Pancreas (tissue), 10 donors: ENCODE measurements at places on chromosomes 3 and 15.

DNA sequence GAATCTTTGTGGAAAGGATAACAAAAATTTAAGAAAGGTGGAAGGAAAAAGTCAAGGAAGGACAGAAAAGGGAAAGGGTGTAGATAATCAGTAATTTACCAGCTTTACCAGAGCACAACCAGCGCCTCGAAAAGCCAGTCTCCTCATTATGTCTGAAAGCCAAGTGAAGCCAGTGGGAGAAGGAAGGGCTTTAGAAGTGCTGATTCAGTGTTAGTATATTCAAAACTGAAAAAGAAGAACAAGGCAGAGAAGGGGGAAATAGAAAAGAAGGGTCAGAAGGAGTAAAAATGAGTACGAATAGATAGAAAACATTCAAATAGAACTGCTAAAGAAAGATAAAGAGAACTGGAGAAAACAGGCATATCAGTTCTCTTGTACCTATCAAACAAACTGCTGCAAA, 4.1 kb downstream of the PBRM1 start:
- DNase-seq, result no peak

DNA sequence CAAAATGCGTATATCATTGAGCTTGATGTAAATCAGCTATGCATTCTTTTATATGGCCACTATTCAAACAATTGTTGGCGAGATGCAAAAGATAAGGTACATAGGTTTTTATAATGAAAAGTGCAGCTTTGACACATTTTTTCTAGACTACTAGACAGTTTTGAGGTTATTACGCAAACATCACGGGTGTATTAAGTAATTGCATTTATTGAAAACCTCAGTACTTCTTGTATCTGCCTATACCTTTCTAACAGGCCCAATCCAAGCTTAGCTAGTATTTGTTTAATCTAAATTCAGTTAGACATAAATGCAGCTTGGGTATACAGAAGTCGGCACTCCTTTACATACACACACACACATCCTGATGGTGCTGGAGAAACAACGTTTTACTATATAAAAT, 2.7 kb downstream of the SPESP1 start:
- DNase-seq, result no peak

DNA sequence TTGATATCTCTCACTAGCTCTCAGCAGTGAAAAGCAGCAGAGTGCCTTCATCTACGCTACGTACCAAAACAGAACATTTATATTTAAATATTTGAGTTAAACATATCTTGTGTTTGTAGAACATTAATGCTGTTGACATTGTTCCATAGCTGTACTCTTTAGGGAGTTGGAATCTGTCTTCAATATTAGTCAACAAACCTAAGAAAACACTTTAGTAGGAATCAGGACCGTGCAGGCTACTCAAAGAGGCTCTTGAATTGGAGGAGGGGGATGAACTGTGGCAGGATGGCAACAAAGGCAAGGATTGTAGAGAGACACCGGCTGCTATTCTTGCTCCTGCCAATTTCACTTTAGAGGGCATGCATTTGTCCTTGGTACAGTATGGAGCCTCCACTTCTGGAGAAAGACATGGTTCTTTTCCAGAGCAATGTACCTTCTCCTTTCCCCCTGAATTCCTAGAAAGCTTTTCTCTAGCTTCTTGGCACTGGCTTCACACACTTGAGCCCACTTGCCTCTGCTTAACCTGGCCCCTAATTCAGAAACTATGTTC, 265.9 kb downstream of the CD47 start:
- DNase-seq, result no peak

GRCh38 chr3:134933997-134934396, 138.9 kb downstream of the EPHB1 start:
- DNase-seq, result no peak

- no peak for DNase-seq
Measured at GRCh38 chr15:77489647-77490046, 69.0 kb downstream of the HMG20A start.

DNA sequence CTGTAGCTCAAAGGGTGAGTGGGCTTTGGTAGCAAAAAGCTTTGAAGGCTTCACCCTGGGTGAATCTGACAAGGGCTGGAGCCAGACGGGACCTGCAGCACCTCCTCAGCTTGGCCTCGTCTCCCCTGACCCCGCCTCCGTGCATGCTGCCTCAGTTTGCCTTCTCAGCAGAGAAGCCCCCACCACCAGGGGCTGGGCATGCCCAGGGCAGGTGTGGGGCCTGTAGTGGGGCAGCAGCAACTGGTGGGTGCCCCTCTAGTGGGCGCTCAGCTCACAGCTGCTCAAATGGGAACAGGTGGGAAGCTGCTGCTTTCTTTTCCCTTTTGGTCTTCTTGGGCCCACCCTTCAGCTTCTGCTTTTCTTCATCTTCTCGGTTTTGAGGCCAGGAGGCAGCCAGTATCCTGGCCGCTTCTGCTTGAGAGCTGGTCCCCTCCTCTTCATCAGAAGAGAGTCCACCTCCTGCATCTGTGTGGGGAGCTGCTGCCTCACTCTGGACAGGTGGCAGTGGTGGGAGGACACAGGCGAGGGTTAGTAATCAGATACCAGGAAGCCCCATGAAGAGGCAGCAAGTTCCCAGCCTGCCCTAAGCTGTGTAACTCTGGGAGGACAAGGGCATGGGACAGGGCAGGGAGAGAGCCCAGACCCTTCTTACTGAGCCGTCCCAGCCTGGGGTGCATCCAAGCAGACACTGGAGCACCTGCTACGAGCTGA, 21.0 kb downstream of the TMEM43 start:
- no peak for DNase-seq

GRCh38 chr15:32096916-32097617, 66.8 kb downstream of the CHRNA7 start:
- no peak for DNase-seq

GRCh38 chr3:120429921-120430361, 20.9 kb downstream of the FSTL1 start:
- no peak for DNase-seq

- no peak for DNase-seq
Measured at GRCh38 chr3:109275702-109276293, 40.5 kb downstream of the DPPA2 start.

DNA sequence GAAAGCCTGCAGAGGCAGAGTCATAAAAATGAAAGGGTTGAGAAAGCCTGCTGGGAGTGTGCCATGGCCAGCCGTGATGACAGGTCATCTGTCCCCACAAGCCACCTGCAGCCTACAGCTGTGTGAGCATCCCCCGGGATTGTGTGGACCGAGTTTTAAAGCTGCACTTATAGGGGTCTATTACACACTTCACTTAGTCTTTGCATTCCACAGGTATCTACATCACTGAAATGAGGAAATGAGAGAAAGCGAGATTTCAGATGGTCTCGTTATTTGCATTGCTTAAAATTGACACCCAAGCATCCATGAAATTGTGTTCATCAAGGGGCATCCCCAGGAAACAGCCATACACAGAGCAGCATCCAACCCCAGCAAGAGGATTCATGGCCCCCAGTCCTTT, 137.6 kb upstream of the TRIM42 start:
- DNase-seq, result no peak

- DNase-seq, result peak; percentile 55
Measured at GRCh38 chr3:172102123-172102882, 62.9 kb downstream of the FNDC3B start.
